Testis (tissue), 5 donors: ENCODE measurements at places on chromosomes 13 and 19.

GRCh38 chr13:66424422-66424821 lies 805.7 kb downstream of the PCDH9 start:
- DNase-seq: no peak

- DNase-seq: no peak
Measured at GRCh38 chr19:10339380-10339960, at the start of gene ICAM3. Gene ICAM3 (minus strand): TSS chr19:10339624. CDS start chr19:10339614, 10 bp downstream.

DNA sequence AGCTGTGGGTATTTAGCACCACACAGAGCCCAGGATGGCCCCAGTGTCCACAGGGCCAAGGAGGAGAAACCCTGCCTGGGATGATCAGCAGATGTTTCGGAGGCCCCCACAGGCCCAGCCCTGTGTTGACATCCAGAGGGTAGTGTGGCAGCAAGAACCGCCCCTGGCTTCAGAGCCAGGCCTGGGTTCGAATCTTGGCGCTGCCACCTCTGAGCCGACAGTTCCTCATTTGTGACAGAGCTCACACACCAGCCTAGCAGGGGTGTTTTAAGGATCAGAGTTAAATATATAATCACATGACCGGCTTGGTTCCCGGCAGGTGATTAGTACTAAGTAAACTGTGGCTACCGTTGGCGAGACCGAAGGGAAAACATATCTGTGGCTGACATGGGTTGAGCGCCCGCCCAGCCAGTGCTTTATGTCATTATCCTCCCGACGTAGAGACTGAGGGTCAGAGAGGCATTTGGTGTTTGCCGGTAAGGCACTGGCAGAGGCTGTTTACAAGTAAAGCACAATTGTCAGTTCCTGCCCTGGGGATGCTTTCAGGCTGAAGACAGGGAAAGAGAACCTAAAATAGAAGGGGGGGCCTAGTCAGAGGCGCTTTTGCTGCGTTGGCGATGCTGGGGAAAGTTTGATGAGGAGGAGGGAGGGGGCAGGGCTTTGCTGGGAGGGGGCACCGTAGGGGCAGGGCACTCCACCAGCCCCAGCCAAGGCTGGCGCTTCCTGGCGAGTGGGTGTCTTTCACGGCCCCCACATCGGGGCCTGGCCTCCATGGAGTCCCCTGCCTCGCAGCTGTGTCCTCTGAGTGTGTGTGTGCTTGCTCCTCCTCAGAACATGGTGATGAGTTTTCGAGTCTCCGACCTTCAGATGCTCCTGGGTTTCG lies 4.8 kb downstream of the PIAS4 start:
- DNase-seq: no peak

DNA sequence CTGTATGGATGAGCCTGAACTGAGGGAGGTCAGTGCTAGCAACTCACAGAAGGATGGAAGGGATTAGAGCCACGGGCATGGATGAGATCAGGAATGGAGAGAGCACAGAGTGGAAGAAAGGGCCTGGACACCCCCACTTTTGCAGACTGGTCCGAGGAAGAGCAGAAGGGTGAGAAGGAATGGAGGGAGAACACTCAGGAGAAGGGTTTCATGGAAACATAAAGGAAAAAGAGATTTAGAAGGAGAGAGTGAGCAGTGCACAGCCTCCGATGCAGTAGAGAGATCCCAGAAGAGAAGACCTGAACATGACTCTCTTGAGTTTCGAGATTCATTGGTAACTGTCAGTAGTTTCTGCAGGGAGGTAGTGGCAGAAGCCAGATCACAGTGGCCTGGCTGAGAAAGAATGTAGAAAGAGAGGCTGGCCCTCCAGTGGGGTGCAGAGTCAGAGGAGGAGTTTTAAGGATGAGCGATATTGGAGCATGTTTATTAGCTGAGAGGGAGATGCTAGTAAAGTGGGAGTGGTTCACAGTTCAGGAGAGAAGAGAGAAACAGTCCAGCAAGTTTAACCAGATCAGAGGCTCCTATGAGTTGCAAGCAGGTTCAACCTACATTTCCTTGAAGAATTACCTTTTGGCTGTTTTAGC lies 108.9 kb downstream of the ZAR1L start:
- no peak for DNase-seq

- DNase-seq: no peak
Measured at GRCh38 chr13:98541701-98542203, 35.2 kb downstream of the STK24 start.

DNA sequence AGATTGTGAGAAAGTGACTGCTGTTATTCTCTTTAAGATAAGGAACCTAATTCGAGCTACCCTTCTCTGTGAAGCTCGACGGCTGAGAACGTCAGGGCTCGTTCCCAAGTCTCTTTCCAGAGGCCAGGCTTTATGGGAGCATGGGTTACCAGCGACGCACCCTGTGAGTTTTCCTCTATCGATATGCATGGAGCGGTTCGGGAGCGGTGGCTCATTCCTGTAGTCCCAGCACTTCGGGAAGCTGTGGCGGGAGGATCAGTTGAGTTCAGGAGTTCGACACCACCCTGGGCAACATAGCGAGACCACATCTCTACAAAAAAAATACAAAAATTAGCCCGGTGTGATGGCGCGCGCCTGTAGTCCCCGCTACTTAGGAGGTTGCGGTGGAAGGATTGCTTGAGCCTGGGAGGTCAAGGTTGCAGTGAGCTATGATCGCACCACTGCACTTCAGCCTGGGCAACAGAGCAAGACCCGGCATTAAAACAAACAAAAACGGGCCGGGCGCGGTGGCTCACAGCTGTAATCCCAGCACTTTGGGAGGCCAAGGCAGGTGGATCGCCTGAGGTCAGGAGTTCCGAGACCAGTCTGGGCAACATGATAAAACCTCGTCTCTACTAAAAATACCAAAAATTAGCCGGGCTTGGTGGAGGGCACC lies 681 bp upstream of the ZNF606 start:
- DNase-seq: peak; percentile 44

DNA sequence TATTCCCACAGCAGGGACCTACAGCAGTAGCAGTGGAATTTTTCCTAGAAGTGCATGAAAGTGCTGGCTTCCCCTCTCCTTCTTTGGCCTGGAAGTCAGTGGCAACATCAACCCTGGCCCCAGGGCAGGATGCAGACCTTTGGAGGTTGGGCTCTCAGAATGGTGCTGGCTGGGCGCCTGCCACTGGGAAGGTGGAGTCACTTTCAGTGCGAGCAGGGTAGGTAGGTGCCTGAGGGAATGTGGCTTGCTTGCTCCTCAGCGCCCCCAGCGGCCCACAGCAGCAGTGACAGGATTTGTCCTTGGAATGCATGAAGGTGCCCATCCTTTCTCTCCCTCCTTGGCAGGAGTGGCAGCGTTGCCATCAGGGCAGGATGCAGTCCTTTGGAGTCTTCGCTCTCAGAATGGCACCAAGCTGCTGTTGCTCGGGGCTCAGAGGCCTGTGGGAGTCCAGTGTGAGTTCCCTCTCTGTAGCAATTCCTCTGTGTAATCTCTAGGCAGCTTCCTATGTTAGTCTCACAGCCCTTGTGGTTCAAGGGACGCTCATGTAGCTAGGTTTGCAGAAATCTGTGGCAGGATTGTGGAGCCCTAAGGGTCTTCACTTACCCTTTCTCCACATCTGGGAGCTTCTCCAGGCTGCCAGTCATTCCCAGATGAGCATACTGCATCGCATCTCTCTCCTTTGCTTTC lies 354.4 kb upstream of the DACH1 start:
- peak; percentile 57 for DNase-seq

- DNase-seq: peak; percentile 61
Measured at GRCh38 chr19:3369337-3370213, 3.2 kb downstream of the NFIC start.
